ENCODE measurements at places on chromosomes 16 and 17.

DNA sequence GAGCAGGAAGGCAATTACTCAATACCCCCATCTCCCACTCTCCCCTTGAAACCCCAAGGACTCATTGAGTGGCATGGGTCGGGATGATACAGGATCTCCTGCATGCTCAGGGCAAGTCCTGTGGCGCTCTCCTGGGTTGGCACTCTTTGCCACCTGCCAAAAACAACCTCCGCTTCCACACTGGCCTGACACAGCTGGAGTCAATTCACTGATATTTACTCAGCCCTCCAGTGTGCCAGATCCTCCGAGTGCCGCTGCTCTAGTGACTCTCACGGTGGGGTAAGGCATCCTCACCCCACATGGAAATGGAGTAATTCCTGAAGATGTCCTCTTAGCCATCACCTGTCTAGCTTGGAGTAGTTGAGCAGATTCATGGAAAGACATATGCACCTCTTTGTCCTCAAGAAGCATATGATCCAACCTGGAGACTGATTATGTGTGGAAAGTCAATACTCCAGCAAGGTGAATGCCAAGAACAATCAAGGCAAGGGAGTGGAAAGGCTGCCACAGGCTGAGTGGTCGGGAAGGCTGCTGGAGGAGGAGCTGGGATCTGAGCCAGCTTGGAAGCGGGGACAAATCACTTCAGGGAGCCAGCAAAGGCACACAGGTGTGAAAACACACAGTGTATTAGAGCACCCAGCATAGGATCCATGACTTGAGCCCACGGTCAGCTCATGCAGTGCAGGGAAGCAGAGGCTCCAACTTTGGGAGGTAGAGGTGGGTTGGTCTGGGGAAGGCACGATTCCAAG, 12.6 kb upstream of the GOSR2 start:
- no peak for DNase-seq

DNA sequence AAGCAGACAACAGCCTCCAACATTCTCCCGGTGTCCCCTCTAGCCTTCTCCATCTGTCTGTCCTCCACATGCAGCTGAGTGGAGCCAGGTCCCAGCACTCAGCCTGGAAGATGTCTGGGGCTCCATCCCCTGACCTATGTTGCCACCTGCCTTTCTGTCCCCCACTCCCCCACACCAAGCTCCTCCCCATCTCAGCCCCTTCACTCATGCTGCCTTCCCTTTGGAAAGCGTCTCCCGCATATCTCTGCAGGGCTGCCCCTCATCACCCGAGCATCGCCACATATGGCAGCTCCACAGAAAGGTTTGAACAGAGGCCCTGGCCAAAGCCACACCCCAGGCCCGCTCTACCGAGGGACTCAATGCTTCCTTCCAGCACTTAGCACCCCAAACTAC, 24.2 kb downstream of the NSMCE1 start:
- DNase-seq = no peak

GRCh38 chr16:47571049-47571448, 109.9 kb downstream of the PHKB start:
- DNase-seq = no peak

- peak; percentile 94 for DNase-seq
Measured at GRCh38 chr17:18033442-18034099, 5.4 kb downstream of the ATPAF2 start.

DNA sequence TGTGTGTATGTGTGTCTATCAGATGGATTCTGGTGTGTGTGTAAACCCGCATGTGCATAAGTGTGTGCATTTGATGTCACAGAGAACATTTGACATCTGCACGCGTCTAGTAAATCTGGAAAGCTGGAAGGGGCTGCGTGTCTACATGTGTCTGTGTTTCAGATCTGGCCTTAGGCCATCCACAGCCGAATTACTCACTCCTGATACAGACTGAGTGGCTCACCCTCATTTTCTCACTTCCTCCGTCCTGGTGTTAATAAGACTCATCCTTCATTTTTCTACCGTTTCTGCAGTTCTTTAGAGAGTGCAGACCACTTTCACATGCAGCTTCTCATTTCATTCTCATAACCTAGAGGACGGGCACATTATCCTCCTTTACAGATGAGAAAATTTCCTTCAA, 491.6 kb downstream of the CDH13 start:
- no peak for DNase-seq

GRCh38 chr17:60893475-60893874, 215.8 kb downstream of the BCAS3 start:
- no peak for DNase-seq

DNA sequence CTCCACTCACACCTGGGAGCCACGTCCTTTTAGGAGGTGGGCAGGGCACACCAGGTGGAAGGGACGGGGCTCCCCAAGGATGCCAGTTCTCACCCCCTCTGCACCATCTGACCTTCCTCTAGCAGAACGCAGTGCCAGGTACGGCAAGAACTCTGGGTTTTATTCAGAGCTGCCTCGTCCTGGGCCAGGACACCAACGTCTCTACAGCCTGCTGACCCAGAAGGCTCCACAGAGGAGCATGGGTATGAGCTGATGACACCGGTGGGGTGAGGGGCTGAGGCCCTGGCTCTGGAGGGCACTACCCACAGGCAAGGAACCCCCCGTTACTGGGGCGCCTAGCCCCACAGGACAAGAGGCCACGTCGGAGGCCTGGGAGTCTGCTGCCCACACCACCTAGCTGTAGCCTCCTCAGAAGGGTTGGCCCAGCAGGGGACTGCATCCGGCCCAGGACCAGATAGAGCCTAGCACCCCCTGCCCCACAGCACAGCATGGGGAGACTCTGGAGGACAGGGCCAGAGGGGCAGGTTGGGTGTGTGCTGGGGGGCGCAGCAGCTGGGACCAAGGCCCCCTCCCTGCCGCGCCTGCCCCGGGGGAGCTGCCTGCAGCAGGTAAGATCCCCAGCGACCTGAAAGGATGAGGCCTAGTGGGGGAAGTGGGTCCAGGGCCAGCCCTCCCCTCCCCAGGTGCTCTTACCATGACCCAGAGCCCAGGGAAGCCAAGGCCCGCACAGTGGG, 13.9 kb downstream of the BCAR1 start:
- no peak for DNase-seq

DNA sequence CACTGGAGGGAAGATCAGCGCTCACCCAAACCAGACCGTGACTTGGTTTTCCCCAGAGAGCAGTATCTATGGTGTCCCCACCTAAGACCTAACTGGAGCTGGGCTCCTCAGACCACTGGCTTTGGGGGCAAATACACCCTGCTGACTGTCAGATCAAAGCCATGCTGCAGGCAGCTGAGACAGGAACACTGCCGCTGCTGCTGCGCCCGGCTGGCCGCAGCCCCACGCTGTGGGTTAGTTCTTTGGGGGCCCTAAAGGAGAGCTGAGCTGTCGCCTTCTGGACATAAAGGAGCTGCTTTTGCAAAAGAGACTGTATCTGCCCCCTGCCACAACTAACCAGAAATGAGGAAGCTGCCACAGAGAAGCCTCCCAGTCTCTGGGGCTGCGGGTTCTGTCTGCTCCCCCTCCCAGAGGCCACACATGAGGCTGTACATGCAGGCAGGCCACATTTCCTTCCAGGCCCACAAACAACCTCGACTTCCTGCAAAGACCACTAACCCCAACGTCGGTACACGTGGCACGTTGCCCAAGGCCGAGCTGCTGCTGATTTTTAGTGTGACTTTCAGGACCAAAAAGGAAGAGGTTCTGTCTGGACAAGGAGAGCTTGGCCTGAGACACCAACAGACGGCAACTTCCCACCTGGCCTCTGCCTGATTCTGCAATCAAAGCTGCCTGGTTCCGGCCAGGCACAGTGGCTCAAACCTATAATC, 18.2 kb upstream of the ABR start:
- DNase-seq = peak; percentile 64

Measured in choroid plexus epithelial cell (primary cell).